Calu3 (cell line): ENCODE measurements at places on chromosomes 4 and X.
A peak's percentile ranks its signal among the peaks of the same experiment; 100 is the strongest.

- H3K36me3 ChIP-seq: no peaks in the 10 kb centered on the region
- no peaks in the 10 kb centered on the region for H3K27me3 ChIP-seq
- H3K27ac ChIP-seq: peak overlapping the region; percentile 42
These were observed 130.8 kb upstream of the FRG1 start for GRCh38 chr4:189809839-189810238.

DNA sequence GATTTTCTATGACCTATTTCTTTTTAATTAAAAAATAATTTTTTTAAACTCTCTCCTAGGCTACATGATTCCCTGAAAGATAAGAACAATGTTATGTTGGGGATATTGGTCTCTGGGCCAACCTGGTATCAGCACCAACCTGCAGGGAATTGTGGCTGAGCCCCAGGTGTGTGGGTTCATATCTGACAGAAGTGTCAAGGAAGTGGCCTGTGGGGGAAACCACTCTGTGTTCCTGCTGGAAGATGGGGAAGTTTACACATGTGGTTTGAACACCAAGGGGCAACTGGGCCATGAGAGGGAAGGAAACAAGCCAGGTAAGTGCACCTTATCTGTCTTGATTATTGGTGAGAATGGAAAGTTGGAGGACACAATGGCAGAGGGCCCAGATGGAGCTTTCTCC lies 13.5 kb downstream of the HERC3 start:
- DNase-seq: no peak
- H3K4me1 ChIP-seq: peaks cover 7% of the 10 kb centered on the region
- H3K27ac ChIP-seq: no peak overlapping the region
- H3K36me3 ChIP-seq: peaks cover 5% of the 10 kb centered on the region
- no peaks in the 10 kb centered on the region for H3K27me3 ChIP-seq
- no peak overlapping the region for H3K4me3 ChIP-seq

DNA sequence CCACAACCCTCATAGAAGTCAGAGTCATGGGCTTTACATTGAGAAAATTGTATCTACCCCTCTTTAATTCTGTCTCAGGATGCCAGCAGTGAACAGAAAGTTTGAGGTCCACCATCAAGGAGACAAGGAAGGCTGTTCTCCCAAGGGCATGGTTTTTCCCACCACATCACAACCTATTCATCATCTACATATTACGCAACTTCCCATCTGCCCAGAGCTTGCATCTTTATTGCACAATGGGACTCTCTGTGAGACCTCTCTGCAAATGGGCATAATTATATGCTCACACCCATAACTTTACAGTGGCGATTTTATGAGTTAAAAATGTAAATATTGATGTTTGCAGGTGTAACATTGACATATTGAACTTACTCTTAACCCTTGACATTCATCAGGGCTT lies 38.9 kb downstream of the PAGE2 start:
- no peak overlapping the region for H3K4me3 ChIP-seq
- no peaks in the 10 kb centered on the region for H3K4me1 ChIP-seq
- H3K36me3 ChIP-seq: no peaks in the 10 kb centered on the region

GRCh38 chr4:118865091-118865708 lies 23.5 kb upstream of the SYNPO2 start:
- no peak overlapping the region for H3K27ac ChIP-seq
- DNase-seq: peak; percentile 27
- H3K4me1 ChIP-seq: no peaks in the 10 kb centered on the region

GRCh38 chr4:73405138-73405537 lies 1.1 kb downstream of the ALB start:
- H3K27me3 ChIP-seq: no peaks in the 10 kb centered on the region
- DNase-seq: no peak
- H3K4me3 ChIP-seq: no peak overlapping the region
- no peaks in the 10 kb centered on the region for H3K4me1 ChIP-seq
- no peak overlapping the region for H3K27ac ChIP-seq

- no peaks in the 10 kb centered on the region for H3K36me3 ChIP-seq
- H3K4me1 ChIP-seq: peaks cover 5% of the 10 kb centered on the region
- H3K27ac ChIP-seq: no peak overlapping the region
- DNase-seq: no peak
- no peaks in the 10 kb centered on the region for H3K27me3 ChIP-seq
These were observed 399.4 kb upstream of the ADGRL3 start for GRCh38 chr4:60800701-60801100.

- H3K36me3 ChIP-seq: no peaks in the 10 kb centered on the region
- H3K27ac ChIP-seq: no peak overlapping the region
- no peak for DNase-seq
- no peaks in the 10 kb centered on the region for H3K27me3 ChIP-seq
- no peaks in the 10 kb centered on the region for H3K4me1 ChIP-seq
These were observed 47.9 kb upstream of the QRFPR start for GRCh38 chr4:121428721-121429120.

GRCh38 chrX:17414027-17414658 lies 39.1 kb downstream of the NHS start:
- no peak for DNase-seq
- peak overlapping the region; percentile 95 for H3K27ac ChIP-seq
- H3K4me1 ChIP-seq: peaks cover 48% of the 10 kb centered on the region
- no peaks in the 10 kb centered on the region for H3K27me3 ChIP-seq

DNA sequence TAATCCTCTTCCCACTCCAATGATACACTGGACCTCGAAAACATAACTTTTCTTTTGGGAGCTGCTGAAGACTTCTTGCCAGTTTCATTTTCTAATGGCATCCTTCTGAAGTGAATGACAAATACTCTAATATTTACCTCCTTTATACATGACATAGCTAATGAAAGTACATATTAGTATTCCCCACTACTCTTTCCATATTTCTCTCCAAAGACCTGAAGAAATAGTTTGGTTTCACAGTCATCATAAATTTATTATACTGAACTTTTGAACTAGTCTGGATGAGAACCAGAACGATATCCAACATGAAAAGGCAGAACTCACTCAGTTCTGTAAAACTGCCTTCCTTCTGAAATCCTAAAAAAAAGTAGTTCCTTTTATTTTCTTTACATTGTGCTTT lies 139.1 kb downstream of the GPC3 start:
- DNase-seq: no peak
- H3K4me3 ChIP-seq: no peak overlapping the region
- H3K36me3 ChIP-seq: no peaks in the 10 kb centered on the region
- peaks cover 9% of the 10 kb centered on the region for H3K4me1 ChIP-seq

- no peak for DNase-seq
These were observed 11.5 kb upstream of the C4orf54 start for GRCh38 chr4:99669084-99669483.

GRCh38 chr4:189215574-189215973 lies 725.1 kb upstream of the FRG1 start:
- H3K27me3 ChIP-seq: no peaks in the 10 kb centered on the region
- H3K27ac ChIP-seq: no peak overlapping the region
- no peak overlapping the region for H3K4me3 ChIP-seq
- H3K4me1 ChIP-seq: no peaks in the 10 kb centered on the region

GRCh38 chr4:121138039-121138825 lies 25.9 kb downstream of the TNIP3 start:
- H3K27me3 ChIP-seq: no peaks in the 10 kb centered on the region
- DNase-seq: no peak
- no peaks in the 10 kb centered on the region for H3K36me3 ChIP-seq
- no peak overlapping the region for H3K27ac ChIP-seq
- no peak overlapping the region for H3K4me3 ChIP-seq

GRCh38 chr4:131632877-131633276 lies 1516.2 kb upstream of the PCDH10 start:
- no peak for DNase-seq
- no peaks in the 10 kb centered on the region for H3K27me3 ChIP-seq
- no peaks in the 10 kb centered on the region for H3K4me1 ChIP-seq

- no peak for DNase-seq
- peaks cover 18% of the 10 kb centered on the region for H3K4me1 ChIP-seq
- H3K27ac ChIP-seq: no peak overlapping the region
- H3K4me3 ChIP-seq: peak overlapping the region; percentile 86
These were observed 3.0 kb downstream of the ATP11C start for GRCh38 chrX:139929876-139930275.

GRCh38 chr4:147057611-147058190 lies 112.0 kb upstream of the TTC29 start:
- no peaks in the 10 kb centered on the region for H3K27me3 ChIP-seq
- H3K4me1 ChIP-seq: no peaks in the 10 kb centered on the region
- H3K4me3 ChIP-seq: peak overlapping the region; percentile 65
- no peak for DNase-seq

GRCh38 chr4:73608689-73609594 lies 11.3 kb downstream of the RASSF6 start:
- H3K4me1 ChIP-seq: peaks cover 59% of the 10 kb centered on the region
- no peaks in the 10 kb centered on the region for H3K27me3 ChIP-seq
- H3K4me3 ChIP-seq: no peak overlapping the region
- peak overlapping the region; percentile 68 for H3K27ac ChIP-seq

- no peaks in the 10 kb centered on the region for H3K27me3 ChIP-seq
- no peaks in the 10 kb centered on the region for H3K36me3 ChIP-seq
- no peak overlapping the region for H3K27ac ChIP-seq
- H3K4me1 ChIP-seq: no peaks in the 10 kb centered on the region
- no peak for DNase-seq
These were observed 109.0 kb downstream of the ANTXR2 start for GRCh38 chr4:79964020-79964399.

DNA sequence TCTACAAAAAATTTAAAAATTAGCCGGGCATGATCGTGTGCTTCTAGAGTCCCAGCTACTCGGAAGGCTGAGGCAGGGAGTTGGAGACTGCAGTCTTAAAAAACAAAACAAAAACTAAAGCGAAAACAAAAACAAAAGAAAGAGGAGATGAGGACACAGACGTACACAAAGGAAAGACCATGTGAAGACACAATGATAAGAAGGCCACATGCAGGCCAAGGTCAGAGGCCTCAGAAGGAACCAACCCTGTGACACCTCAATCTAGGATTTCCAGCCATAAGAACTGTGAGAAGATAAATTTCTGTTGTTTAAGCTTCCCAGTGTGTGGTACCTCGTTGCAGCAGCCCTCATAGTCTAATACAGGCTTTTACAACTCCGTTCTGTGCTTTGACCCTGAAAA lies 177.0 kb upstream of the ATP6AP2 start:
- no peak for DNase-seq
- no peak overlapping the region for H3K27ac ChIP-seq
- H3K27me3 ChIP-seq: peaks cover 20% of the 10 kb centered on the region
- no peak overlapping the region for H3K4me3 ChIP-seq
- H3K4me1 ChIP-seq: no peaks in the 10 kb centered on the region

DNA sequence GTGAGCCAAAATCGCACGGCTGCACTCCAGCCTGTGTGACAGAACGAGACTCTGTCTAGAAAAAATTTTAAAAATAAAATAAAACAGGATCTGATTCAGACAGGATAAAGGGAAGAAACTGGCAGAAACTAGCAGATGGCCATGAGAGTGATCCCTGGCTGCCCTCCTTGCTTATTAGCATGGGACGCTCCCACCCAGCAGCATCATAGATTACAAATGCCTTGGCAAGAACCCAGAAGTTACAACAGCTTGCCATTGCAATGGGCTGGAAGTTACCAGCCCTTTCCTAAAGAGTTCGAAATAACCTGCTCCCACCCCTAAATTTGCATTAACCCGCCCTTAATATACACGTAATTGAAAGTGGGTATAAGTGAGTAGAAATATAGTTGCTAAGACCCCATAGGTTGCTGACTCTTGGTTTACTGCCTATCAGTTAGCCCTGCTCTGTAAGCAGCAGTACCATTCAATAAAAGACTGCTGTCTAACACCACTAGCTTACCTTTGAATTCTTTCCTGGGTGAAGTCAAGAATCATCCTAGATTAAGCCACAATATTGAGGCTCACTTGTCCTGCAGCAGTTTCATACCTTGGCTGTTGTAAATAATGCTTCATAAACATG lies 9.1 kb upstream of the XAGE2 start:
- H3K27me3 ChIP-seq: no peaks in the 10 kb centered on the region
- H3K4me1 ChIP-seq: no peaks in the 10 kb centered on the region
- H3K4me3 ChIP-seq: no peak overlapping the region
- no peak overlapping the region for H3K27ac ChIP-seq

GRCh38 chrX:141467442-141467841 lies 117.1 kb downstream of the SPANXA1 start:
- no peak overlapping the region for H3K4me3 ChIP-seq
- no peaks in the 10 kb centered on the region for H3K4me1 ChIP-seq
- no peak overlapping the region for H3K27ac ChIP-seq
- no peaks in the 10 kb centered on the region for H3K27me3 ChIP-seq

DNA sequence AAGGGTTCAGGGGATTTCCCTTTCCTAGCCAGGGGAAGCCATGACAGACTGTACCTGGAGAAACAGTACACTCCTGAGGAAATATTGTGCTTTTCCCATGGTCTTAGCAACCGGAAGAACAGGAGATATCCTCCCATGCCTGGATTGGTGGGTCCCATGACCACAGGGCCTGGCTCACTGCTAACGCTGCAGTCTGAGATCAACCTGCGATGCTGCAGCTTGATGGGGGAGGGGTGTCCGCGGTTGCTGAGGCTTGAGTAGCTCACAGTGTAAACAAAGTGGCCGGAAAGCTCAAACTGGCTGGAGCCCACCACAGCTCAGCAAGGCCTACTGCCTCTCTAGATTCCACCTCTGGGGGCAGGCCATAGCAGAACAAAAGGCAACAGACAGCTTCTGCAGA lies 819.5 kb downstream of the TECRL start:
- no peak overlapping the region for H3K27ac ChIP-seq
- H3K27me3 ChIP-seq: no peaks in the 10 kb centered on the region
- DNase-seq: no peak
- no peak overlapping the region for H3K4me3 ChIP-seq

GRCh38 chr4:70687392-70687791 lies 940 bp upstream of the UTP3 start:
- peaks cover 35% of the 10 kb centered on the region for H3K36me3 ChIP-seq
- peak overlapping the region; percentile 90 for H3K4me3 ChIP-seq
- H3K27ac ChIP-seq: peak overlapping the region; percentile 84
- no peaks in the 10 kb centered on the region for H3K27me3 ChIP-seq
- peaks cover 13% of the 10 kb centered on the region for H3K4me1 ChIP-seq

- peaks cover 57% of the 10 kb centered on the region for H3K36me3 ChIP-seq
- peaks cover 29% of the 10 kb centered on the region for H3K27me3 ChIP-seq
- H3K4me3 ChIP-seq: peak overlapping the region; percentile 84
These were observed 1.4 kb downstream of the MAMLD1 start for GRCh38 chrX:150364347-150365050.

DNA sequence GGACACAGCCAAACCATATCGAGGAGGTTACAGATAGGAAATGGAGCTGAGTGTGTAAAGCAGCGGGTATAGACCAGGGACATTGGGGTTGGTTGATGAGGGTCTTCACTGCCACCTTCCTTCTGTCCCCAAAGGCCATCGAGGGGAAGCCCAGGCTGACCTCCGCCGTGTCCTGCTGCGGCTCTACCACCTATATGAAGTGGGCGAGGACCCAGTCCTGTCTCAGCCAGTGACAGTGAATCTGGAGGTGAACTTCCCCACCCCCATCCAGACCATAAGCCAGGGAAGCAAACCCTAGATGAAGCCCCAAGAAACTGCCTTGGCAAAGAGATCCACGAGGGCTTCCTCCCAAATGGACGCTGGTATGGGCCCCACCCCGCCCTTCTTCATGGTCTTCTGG lies 23.2 kb upstream of the MRFAP1 start:
- H3K36me3 ChIP-seq: no peaks in the 10 kb centered on the region
- no peaks in the 10 kb centered on the region for H3K27me3 ChIP-seq
- no peak overlapping the region for H3K4me3 ChIP-seq
- H3K4me1 ChIP-seq: no peaks in the 10 kb centered on the region
